NCI-H1105 (cell line): ENCODE measurements at places on chromosomes 7 and 10.
A peak's percentile ranks its signal among the peaks of the same experiment; 100 is the strongest.

DNA sequence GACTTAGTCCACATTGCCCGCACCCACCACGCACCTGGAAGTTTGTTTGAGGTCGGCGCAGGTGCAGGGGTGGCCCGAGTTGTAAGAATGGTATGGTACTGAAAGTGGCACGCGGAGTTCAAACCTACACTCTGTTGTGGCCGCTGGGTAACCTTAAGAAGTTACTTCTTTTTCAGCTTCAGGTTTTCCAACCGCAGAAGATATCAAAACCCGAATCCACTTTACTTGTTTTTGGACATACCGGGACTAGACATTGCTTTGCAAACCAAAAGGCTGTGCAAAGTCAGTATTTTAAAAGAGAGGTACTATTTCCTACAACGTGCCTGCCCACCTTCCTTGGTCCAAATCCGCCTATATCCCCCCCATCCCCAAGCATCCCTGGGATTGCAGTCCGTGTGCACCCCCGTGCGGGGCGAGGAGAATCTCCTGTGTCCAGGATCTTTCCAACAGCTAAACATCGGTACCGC is 1.0 kb downstream of the IGFBP3 start:
- no peak for DNase-seq

- no peak for DNase-seq
These were observed 202.1 kb downstream of the TNS3 start for GRCh38 chr7:47379629-47380324.

- DNase-seq = no peak
These were observed 368.2 kb upstream of the BMPER start for GRCh38 chr7:33537104-33537477.

DNA sequence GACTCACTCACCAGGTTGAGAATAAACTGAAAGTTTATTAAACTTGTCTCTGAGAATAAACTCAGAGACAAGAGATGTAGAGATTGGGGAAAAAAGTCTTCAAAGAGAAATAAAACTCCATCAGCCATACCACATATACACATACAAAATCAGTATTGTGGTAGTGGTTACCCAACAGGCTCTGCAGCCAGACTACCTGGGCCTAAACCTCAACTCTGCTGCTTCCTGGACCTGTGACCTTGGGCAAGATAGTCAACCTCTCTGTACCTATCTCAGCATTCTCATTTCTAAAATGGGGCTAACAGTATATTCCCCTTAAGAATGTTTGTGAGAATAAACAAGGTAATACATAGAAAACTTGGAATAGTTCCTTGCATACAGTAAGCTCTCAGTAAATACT is 15.3 kb downstream of the TPK1 start:
- no peak for DNase-seq

GRCh38 chr10:62626079-62626478 is 178.4 kb upstream of the ADO start:
- no peak for DNase-seq

- peak; percentile 30 for DNase-seq
These were observed 276.5 kb downstream of the MAGI2 start for GRCh38 chr7:79176859-79177477.

DNA sequence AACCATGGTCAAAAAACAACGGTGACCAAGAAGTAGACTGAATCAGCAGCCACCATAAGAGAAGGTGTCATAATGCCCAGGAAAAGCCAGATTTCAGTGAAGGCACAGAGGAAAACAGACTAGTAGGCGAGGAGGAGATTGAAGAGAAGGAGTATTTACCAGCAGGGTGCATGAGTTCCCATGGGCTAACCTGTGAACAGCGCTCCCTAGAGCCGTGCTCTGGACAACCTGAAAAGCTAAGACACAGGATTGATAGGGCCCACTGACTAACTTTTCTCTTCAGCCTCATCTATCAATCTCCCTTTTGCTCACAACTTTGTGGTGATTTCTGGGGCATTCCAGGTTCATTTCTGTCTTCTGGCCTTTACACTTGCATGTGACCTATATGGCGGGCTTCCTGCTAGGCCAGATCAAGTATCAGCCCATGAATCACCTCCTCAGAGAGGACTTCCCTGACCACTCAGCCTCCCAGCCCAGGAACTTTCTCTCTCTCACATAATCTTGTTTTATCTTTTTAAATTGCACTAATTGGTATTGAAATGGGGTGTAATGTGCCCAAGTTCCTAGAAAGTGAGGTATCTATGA is 12.8 kb downstream of the ANKRD22 start:
- DNase-seq = no peak

DNA sequence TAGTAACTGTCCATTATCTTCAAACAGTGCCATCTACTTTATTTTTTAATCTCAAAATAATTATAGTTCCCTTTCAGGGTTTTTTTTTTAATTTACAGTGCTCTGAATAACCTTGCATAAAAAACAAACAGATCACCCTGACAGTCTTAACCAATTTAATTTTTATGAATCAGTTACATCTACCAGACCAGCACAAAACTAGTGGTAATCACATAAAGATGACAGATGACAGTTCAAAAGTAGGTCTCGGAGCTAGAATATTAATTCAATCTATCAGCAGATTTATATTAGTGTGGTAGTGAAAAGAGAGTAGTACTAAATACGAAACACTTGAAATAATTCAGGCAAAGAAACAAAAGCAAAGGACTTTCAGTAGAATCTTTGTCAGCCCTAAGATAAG is 53.9 kb downstream of the COL28A1 start:
- DNase-seq = no peak

DNA sequence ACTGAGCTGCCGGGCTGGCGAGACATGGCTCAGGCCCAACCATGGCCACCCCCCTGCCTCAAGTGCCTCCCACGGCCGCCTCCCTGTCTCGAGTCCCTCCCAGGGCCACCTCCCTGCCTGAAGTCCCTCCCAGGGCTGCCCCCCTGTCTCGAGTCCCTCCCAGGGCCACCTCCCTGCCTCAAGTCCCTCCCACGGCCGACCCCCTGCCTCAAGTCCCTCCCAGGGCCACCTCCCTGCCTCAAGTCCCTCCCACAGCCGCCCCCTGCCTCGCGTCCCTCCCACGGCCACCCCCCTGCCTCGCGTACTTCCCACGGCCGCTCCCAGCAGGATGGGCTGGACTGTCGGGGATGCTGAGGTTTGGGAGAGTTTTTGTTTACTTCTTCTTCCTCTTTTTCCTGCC is 462.5 kb downstream of the PTPRN2 start:
- no peak for DNase-seq

GRCh38 chr7:143373255-143373794 is 7.8 kb upstream of the ZYX start:
- no peak for DNase-seq

GRCh38 chr7:104142147-104142546 is 65.7 kb downstream of the ORC5 start:
- no peak for DNase-seq

- peak; percentile 49 for DNase-seq
These were observed 32.5 kb upstream of the EPC1 start for GRCh38 chr10:32379318-32379949.

- DNase-seq = no peak
These were observed 73.3 kb downstream of the C10orf90 start for GRCh38 chr10:126597211-126597610.

DNA sequence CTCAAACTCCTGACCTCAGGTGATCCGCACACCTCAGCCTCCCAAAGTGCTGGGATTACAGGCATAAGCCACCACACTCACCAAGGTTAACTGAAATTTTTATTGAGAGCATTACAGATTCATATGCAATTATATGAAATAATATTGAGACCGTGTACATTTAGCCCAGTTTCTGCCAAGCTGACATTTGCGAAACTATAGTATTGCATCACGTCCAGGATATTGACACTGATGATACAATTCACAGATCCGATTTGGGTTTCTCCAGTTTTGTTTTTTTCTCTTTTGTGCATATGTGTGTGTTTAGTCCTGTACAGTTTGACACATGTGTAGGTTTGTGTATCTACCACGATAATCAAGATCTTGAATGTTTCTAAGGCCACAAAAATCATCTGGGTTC is 627.9 kb upstream of the FOXK1 start:
- DNase-seq = no peak

DNA sequence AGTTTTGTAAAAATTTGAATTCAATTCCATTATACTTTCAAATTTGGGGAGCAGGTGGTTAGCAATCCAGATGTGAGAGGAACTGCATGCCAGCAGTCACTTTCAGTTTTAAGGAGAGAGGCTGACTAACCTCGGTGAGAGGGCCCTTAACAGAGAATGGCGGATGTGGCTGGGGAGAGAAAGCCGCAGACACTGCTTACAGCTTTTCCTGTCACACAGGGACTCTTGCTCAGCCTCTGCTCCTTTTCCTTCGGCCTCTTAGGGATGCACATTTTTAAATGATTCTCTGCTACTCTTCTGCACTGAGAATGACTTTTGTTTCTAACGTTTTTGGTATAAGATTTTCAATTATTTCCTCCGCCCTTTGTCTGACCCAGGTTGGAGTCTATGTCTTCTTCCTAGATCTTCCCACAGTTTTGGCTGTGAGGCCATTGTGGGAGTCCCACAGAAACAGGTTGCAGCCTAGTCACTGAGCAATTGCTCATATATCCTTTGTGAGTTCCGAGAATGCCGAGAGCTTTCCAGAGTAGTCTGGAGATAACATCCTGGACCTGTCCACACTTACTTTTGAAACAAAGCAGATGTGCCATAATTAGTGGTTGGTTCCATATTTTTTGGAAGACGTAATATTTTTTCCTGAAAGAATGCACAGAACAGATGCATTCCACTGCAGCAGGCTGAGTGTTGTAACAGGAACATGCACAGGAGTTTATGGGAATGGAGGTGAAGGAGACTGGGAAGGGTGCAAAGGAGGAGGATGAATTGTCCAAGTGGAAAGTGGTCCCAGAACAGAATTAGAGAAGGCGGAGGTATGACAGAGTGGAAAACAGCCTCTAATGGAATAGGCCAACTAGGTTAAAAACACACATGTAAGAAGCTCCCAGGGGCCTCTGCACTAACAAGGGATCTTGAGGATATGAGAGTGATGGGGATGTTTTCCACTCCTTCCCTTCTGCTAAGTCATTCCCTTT is 168.0 kb upstream of the ZNF32 start:
- no peak for DNase-seq

DNA sequence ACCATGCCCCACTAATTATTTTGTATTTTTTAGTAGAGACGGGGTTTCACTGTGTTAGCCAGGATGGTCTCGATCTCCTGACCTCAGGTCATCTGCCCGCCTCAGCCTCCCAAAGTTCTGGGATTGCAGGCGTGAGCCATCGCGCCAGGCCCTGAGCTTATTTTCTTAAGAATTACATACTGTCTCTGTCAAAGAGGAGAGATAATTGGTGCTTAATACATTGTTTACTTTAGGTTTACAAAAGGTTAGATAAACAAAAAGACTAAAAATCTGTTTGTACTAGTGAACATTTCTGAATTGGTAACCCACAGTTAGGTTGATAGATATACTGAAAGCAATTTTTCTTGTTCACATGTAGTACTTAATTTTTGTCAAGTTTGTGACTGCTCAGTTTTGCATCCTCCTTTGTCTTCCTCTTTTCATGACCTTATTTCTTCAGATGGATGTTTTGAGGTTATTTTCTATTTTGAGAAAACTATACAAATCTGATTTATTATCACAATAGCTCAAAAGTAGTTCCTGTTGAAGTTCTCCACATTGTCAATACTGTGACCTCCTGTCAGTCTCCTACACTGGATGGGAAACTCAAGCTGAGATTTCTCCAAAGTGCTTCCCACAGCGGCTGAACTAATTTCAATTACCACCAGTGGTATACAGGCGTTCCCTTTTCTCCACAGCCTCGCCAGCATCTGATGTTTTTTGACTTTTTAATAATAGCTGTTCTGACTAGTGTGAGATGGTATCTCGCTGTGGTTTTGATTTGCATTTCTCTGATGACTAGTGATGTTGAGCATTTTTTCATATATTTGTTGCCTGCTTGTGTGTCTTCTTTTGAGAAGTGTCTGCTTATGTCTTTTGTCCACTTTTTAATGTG is 22.5 kb downstream of the HHEX start:
- DNase-seq = no peak

DNA sequence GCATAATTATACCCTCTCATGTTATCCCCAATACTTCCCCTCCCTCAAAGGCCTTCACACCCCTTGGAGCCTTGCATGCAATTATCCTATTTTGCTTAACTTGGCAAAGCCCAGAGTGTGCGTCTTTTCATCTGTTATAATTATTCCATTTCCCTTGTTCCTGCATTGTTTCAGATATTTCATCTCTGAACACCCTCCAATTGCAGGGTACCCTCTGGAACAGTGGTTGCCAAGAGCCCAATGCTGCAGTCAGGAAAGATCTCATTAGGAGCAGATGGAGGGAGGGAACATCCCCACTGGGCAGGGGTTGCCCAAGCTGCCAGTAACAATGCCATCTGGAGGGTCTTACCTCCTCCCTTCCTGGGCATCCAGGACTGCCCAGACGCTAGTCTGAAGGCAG is 18.4 kb upstream of the GOLGA7B start:
- no peak for DNase-seq

GRCh38 chr7:142788303-142789289 is 17.8 kb downstream of the PRSS2 start:
- DNase-seq = no peak

DNA sequence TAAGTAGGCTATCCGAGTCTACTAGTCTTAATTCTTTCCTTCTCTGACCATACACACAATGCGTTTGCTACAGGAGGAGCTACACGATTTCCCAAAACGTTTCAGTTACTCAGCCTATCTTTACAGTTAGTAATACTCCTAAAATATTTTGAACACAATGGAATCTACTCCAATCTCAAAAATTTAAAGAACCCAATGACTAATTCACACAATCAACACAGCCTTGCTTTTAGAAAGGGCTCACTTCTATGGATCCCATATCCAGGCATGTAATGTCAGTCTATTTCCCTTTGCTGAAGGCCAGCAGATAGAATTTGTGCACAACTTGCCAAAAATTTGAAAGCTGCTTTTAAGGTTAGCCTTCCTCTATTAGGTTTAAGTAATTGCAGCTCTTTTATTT is 107.2 kb downstream of the VPS41 start:
- DNase-seq = no peak

DNA sequence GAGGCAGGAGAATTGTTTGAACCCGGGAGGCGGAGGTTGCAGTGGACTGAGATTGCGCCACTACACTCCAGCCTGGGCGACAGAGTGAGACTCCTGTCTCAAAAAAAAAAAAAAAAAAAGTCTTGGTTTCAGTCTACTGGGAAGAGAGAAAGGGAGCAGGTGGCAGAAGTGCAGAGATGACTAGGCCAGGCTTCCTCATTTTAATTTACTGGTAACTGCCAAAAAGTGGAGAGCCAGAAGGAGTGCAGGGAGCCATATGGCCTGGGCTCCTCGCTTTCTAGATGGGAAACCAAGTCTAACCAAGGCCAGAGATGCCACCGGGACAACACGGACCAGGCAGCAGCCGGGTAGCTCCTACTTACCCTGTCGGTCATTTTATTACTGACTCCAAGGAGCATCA is 12.2 kb downstream of the SEPHS1 start:
- no peak for DNase-seq
